Stromal cell of bone marrow (primary cell): ENCODE measurements at places on chromosomes 4 and X.

DNA sequence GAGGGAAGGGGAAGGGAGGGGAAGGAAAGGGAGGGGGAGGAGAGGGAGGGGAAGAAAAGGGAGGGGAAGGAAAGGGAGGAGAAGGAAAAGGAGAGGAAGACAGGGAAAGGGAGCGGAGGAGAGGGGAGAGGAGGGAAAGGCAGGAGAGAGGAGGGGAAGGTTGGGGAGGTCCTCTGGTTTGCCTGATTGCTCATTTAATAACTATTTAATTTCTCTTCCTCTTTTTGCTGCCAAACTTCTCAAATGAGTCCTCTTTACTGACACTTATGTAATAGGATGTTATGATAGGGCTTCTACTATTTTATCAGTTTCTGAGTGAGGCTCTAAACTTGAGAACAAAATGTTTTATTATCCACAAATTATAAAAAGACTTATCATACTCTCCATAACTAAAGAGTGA is 35.4 kb upstream of the PPA2 start:
- no peak for DNase-seq

GRCh38 chrX:56812515-56813105 is 83.6 kb downstream of the NBDY start:
- no peak for DNase-seq

DNA sequence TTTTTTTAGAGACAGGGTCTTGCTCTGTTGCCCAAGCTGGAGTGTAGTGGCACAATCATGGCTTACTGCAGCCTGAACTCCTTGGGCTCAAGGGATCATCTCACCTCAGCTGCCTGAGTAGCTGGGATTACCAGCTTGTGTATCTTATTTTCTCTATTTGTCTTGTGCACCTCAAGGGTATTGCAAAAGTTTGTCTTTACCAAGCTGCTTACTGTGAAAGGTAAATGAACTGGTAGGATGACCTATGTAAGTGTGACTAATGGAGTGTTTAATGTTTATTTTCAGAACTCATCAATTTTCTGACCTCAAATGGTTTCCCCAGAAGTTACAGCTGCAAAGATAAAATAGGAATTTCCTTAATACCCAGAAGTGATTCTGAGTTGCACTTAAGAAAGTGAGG is 5.3 kb upstream of the FGA start:
- DNase-seq, result no peak

DNA sequence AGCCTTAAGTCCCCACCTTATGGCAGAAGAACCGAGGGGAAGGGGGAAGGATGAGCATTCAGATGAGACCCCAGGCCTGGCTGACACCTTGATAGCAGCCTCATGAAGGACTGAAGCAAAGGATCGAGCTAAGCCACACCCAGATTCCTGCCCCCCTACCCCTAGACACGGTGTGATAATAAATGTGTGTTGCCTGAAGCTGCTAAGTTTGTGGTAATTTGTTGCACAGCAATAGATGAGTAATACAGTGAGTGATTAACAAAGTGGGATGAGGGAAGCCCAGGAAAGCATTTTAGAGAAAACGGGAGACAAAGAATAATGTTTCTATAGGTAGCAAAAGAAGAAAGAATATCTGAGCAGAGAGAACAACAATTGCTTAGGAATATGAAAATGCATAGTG is 404.2 kb downstream of the MID1IP1 start:
- DNase-seq, result no peak

DNA sequence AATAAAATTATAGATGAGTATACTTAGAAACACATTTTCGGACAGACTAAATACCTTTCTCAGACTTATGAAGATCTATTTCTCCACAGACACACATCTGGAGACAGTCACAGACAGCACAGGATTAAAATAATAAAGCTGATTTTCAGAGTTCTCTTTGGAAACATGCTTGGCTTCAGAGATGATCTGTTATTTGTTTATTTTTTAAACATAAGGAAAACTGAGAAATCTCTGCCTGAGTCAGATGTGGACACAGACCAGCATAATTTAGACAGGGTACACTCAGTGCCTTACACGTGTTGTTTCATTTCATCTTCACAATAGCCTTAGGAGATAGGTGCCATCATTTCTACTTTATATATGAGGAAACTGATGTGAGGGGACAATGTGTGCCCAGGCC is 92.1 kb downstream of the SLC9A7 start:
- DNase-seq, result no peak
